Fibroblast of skin of scalp (primary cell): ENCODE measurements at places on chromosomes 4 and X.

GRCh38 chrX:47706575-47706974 is 47.6 kb upstream of the UXT start:
- DNase-seq: peak; percentile 57

DNA sequence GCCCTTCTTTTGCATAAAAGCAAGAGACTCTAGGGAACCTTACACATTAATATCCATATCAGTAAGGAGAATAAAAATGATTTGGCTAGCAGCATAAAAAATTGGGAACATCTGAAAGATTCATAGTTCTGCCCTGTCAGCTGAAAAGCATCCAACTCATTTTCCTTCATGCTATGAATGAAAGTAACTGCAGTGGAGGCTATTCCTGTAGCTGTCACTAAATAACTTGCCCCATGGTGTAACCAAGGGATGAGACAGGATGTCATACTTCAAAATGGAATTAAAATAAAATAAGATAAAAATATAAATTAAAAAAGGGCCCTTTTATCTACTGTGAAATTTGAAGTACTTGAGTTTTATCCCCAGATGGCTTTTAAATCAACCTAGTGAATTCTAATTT is 878.8 kb downstream of the C4orf33 start:
- no peak for DNase-seq

DNA sequence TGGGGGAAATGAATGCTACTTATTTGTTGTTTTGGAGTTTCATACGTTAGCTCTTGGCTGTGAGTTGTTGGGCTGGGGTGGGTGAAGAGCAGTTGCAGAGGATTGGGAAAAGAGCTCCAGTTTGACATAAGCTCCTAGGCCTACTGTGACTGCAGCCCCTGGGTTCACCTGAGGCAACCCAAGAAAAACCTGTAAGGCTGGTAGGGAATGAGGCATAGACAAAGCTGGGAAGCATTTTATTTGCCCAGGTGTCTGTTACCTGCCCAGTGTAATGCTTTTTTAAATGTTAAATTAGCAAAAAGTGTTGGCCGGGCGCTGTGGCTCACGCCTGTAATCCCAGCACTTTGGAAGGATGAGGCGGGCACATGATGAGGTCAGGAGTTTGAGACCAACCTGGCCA is 160.0 kb downstream of the FHIP1A start:
- DNase-seq: no peak

DNA sequence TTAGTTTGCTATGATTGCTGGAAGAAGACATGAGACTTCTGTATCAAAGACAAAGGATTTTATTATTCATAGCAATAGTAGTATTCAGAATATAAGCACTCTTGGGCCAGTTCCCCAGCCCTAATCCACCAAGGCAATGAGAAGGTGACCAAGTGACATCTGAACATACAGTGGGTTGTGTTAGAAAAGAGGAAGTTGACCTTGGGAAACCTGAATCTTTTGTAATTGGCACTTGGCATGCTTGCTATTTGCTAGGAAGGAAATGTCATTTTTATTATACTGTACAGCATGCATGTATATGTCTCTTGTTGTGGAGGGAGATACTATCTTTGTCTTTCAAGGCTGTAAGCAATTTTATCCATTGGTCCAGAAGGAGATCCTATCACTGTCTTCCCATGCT is 216.1 kb upstream of the FAT1 start:
- DNase-seq: no peak

GRCh38 chrX:40749681-40750494 is 14.5 kb upstream of the MED14 start:
- no peak for DNase-seq

GRCh38 chr4:180542445-180543100 is 1700.6 kb upstream of the TENM3 start:
- peak; percentile 89 for DNase-seq

DNA sequence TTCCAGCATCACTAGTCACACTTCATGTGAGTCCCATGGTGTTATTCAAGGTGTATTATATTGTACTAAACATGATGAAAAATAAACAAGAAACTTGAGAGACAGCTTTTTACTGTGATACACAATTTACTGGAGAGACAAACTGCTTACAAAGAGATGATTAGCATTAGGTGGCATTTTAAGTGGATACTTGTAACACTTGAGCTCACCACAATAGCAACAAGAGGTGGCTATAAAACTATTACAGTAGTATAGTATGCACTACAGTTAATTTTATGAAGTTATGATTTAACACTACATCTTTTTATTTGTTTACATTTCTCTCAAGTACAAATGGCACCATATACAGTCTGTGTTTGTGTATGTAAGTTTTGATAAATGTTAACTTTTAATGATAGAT is 246.6 kb downstream of the PARM1 start:
- no peak for DNase-seq

DNA sequence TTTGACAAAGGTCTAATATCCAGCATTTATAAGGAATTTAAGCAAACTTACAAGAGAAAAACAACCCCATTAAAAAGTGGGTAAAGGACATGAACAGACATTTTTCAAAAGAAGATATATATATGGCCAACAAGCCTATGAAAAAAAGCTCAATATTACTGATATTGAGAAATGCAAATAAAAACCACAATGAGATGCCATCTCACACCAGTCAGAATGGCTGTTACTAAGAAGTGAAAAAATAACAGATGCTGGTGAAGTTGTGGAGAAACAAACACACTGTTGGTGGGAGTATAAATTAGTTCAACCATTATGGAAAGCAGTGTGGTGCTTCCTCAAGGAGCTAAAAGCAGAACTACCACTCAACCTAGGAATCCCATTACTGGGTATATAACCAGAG is 91.6 kb upstream of the EFHC2 start:
- DNase-seq: no peak

- no peak for DNase-seq
Observed at GRCh38 chr4:151519728-151520415, 110.9 kb downstream of the FHIP1A start.

DNA sequence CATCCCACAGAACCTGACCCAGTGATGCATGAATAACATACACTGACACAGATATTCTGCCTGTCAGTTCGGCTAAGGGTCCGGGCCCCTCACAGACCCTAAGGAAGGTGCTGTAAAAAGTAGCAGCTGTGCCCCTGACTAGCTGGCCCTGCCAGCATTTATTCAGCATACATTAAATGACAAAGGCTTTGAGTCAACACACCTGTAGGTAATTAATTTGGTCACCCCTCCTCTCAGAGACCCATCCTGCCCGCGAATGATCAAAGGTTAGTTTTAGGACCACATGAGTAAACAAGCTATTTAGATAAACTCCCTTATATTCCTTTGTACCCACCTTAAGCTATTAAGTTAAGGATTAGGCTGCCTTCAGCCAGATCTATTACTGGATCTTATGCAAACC is 429.0 kb upstream of the NWD2 start:
- no peak for DNase-seq

DNA sequence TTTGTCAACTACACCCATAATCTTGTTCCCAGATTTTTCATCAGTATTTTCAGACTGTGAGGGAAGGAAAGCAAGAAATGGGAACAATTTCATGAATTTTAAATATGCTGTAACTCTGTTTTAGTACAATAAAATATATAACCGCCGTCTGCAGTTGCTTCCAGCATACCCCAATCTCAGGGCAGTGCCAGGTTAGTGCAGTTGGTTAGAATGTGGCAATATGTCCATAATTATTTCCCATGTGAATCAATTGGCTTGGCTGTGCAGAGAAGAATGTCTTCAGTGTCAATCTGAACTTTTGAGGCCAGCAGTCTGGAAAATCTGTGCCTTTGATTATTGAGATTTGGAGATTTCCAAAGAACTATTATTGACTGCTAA is 5.0 kb upstream of the MMAA start:
- DNase-seq: no peak

GRCh38 chr4:75327804-75328512 is 186.2 kb downstream of the RCHY1 start:
- DNase-seq: no peak

GRCh38 chr4:188839704-188840103 is 700.5 kb downstream of the TRIML1 start:
- no peak for DNase-seq

GRCh38 chrX:102154900-102155805 is 624 bp downstream of the BEX5 start:
- no peak for DNase-seq

DNA sequence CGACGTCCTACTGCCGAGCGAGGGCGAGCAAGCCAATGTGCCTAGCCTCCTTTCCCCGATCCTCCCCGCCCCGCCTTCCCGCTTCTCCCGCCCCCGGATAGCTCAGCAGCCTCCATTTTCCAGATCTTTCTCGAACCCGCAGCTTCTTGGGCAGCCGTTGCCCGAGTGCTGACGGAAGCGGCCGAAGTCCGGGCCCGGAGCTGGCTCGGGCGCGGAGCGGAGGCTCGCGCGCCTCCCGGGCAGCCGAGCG is 172 bp upstream of the HSPA4L start:
- peak; percentile 85 for DNase-seq

GRCh38 chr4:137432446-137433311 is 99.6 kb downstream of the PCDH18 start:
- DNase-seq: peak; percentile 37

DNA sequence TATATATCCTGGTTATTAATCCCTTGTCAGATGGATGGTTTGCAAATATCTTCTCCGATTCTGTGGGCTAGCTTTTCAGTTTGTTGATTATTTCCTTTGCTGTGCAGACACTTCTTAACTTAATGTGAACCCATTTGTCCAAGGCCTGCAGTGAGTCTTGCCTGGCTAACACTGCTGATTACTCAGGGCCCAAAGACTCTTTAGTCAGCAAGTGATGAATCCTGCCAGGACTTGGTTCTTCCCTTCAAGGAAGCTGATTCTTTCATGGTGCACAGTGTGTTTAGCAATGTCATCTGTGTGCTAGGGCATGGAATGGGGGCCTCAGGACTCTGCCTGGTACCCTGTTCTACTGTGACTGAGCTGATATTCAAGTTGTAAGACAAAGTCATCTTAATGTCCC is 81.8 kb upstream of the TEX13A start:
- no peak for DNase-seq

- DNase-seq: no peak
Observed at GRCh38 chr4:28436191-28437080, 1575.8 kb downstream of the STIM2 start.

GRCh38 chr4:160373911-160374310 is 1271.0 kb downstream of the RAPGEF2 start:
- DNase-seq: no peak

GRCh38 chr4:181106398-181106797 is 1136.8 kb upstream of the TENM3 start:
- DNase-seq: no peak

DNA sequence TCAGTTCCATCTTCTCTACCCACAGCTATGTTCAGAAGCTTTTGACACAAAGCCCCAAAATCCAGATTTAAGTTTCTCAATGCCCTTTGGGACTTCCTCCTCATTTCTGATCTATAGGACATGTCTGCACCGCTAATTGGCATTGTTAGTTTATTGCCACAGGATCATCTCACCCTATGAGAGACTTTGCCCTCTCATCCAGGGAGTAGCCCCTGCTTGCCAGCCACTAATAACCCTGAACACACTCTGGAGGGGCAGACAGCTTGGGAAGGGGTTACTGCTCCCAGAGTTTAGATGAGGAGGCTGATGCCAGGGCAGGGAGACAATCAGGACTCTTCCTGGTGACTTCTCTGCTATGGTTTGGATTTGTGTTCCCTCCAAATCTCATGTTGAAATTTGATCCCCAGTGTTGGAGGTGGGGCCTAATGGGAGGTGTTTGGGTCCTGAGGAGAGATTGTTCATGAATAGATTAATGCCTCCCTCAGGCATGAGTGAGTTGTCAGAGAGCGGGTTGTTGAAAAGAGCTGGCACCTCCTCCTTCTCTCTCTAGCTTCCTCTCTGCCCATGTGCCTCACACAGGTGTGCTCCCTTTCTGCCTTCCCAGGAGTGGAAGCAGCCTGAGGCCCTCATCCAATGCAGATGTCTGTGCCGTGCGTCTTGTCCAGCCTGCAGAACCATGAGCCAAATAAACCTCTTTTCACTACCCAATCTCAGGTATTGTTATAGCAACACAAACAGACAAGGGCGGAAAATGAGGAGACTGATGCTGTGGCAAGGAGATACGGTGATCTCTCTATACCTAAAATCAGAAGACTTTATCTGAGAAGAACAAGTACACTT is 3.6 kb upstream of the SCARB2 start:
- DNase-seq: no peak

DNA sequence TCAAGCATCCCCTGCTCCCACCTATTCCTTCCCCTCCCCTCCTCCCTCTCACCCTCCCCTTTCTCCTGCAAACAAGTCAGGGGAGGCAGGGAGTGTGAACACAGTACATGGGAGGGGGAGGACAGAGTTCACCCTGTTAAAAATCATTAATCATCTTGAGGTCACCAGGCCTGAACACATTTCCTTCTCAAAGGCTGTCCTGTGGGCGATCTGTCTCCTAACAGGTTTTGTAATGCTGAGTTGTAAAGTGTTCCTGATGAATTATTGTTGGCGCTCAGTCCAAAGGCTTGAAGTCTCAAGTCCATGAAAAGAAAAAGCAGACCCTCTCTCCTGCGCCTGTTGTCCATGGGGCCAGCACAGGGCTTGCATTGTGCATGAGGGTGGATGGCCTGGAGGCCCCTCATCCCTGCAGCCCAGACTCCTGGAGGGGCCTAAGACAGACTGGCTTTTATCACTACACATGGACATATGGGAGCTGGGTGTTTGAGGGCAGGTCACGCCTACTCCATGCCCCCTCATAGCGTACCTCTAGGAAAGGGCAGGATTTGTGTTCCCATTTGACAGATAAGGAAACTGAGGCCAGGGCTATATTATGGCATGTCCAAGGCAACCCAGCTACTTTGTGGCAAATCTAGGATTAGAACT is 189.1 kb downstream of the RAB28 start:
- DNase-seq: no peak

GRCh38 chr4:7501314-7501713 is 66.6 kb upstream of the PSAPL1 start:
- DNase-seq: no peak

- no peak for DNase-seq
Observed at GRCh38 chr4:112736718-112737135, 99.8 kb downstream of the LARP7 start.

DNA sequence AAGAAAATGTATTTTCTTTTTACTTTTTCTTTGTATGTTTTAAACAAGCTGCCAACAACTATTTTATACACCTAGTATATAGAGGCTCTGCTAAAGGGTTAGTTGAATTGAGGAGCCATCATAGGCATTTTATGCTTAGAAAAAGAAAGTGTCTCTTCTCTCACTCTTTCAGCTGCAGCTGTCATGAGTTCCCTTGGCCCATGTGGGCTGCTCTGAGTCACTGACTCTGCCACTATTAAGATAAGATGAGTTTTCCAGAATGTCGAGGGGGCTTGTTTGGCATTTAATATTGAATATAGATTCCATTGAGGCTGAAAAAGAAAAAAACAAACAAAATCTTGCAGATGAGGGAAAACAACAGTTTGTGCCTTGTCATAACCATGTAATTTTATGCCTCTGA is 126.0 kb upstream of the PAQR3 start:
- DNase-seq: no peak

GRCh38 chr4:185352741-185353140 is 43.0 kb downstream of the LRP2BP start:
- no peak for DNase-seq

DNA sequence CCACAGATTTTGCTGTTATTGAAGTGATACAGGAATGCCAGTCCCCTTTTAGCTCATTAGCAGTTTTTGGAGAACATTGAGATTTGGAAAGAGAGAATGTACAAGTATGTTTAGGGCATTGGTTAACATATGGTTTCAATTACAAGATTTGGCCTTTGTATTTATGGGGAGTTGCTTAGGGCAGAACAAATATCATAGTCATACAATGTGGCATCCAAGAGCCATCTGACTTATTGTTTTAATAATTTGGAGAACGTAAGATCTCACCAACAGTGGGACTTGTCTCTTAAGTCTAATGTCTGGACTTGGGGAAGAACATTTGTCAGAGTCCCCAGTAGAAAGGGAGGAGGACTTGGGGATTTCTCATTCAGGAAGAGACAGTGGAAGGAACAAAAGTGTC is 166.1 kb downstream of the STK32B start:
- DNase-seq: peak; percentile 71
